Foreskin melanocyte (primary cell): ENCODE measurements at places on chromosomes 3 and 15.

DNA sequence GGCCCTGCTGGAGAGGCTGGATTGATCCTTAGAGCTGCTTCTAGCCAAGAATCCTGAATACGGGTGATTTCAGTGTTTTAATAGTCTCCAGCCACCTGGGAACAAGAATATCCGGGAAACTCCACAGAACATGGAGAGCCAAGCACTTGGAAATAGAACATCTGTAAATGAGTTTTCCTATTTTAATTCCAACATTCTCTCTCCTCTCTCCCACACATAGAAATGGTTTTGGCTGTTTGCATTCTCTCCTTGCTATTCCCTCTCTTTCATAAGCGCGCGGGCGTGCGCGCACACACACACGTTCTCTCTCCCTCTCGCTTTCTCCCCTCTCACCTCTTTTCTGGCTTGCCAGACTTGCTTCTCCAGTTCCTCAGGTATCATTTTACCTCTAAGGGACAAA is 50.6 kb downstream of the GADL1 start:
- DNase-seq: no peak

DNA sequence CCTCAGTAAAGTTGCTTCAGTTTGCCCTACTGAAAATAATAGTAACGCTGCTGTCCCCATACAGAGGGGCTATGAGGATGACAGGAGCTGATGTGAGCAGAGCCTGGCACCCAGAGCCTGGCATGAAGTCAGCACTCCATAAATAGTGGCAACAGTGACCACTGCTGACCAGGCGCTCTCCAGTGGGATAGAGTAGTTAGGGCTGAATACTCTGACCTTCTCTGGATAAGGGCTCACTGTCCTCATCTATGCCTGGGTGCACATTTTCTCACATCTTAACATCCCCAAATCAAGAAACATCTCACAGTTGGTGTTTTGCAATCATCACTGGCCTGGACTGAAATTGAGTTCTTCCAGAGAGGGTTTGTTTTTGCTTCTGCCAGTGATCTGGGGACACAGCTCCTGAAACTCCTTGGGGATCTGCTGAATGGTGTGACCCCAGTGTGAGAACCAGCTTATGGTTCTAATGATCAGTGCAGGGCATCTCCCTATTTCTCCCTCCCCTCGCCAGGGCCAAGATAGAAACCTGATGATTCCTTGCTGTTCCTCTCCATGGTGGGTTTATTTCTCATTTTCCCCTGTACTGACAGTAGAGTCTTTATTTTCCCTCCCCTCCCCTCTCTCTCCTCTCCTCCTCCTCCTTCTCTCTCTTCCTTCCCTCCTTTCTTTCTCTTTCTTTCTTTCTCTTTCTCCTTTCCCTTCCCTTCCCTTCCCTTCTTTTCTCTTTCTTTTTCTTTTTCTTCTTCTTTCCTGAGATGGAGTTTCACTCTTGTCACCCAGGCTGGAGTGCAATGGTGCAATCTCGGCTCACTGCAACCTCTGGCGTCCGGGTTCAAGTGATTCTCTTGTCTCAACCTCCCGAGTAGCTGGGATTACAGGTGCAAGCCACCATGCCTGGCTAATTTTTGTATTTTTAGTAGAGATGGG is 3.5 kb upstream of the PCSK6 start:
- DNase-seq: no peak

GRCh38 chr15:99508852-99509251 is 56.9 kb upstream of the MEF2A start:
- DNase-seq: no peak

GRCh38 chr3:58167431-58168351 is 43.1 kb downstream of the DNASE1L3 start:
- peak; percentile 85 for DNase-seq

DNA sequence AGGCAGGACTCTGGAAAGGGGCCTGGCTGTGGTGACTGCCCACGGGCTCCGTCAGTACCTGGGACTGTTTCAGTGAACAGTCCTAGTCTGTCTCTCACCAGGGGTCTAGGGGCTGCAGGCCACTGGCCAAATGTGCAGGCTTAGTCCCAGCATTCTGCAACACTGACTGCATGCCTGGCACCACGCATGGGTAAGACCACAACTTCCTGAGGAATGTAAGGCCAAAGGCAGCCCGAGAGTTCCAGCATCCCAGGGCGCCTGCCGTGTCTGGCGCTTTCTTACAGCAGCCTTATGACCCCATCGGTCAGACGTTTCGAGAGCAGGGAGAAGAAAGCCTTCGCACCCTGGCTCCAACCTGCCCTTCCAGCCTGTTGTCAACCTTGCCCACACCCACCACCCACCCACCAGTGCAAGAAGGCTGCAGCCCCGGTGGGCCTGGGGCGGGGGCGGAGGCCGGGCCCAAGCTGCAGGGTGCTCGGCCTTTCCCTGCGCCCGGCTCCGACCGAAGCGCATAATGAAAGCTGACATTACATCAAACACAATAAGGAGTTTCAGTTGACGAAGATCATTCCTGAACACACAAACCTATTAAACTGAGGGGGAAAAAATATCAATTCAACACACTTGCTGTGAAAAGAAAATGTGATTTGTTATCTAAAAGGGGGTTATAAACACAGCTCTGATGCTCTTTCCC is 29.5 kb upstream of the TMEM115 start:
- no peak for DNase-seq

DNA sequence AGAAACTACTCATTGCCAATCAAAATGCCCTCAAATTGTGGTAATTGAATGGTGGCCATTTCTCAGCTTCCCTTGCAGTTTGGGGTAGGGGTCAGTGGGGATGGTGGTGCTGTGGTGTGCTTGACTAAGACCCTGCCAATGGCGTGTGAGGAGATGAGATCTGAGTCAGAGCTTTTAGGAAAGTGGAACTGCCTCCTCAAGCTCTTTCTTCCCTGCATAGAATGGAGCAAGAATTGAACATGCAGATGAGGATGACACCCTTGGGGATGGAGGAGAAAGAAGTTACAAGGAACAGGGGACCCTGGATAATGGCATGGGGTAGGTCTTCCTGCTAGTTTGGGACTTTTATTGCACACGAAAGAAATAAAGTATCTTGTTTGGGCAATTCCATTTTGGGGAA is 188.0 kb downstream of the PEX5L start:
- DNase-seq: no peak

DNA sequence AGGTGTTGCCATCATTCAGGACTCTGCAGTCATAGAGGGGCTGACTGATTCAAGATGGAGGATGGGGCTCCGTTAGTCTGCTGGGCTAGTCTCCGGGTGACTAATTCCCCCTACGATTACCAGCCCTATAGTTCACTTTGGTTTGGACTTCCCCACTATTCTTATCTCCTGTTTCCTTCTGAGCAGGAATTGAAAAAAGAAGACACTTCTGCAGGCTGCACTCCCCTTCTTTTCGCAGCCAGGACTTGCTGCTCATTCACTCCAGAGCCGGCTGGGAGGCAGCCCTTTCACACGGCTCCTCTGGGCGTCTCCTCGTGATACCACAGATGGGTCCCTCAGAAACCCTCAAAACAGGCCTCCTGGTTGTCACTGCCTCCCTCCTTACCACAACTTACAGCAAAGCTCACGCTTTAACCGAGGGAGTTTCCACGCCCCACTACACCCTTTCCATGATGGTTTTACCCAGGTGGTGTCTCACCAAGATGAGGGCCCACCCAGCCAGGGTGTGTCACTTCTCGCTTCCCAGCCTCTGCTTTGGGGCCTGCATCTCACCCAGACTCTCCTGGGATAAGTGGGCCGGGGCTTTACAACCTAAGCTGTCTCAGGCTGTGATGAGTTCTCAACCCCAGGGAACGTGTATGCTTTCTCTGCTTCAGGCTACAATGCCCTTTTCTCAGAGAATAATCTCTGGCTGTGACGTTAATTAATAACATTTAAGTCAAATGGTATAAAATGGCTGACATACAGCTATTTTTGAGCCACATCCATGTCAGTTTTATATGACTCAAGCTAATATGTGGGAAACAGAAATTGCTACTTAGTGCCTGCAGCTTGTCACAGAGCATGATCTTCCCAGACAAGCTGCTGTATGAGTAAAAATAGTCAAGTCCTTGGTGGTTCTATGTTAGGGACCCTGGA is 11.9 kb downstream of the CX3CR1 start:
- no peak for DNase-seq
